Activated T-cell treated with anti-CD3 and anti-CD28 coated beads for 4 hours (primary cell): ENCODE measurements at places on chromosomes 12 and 14.

DNA sequence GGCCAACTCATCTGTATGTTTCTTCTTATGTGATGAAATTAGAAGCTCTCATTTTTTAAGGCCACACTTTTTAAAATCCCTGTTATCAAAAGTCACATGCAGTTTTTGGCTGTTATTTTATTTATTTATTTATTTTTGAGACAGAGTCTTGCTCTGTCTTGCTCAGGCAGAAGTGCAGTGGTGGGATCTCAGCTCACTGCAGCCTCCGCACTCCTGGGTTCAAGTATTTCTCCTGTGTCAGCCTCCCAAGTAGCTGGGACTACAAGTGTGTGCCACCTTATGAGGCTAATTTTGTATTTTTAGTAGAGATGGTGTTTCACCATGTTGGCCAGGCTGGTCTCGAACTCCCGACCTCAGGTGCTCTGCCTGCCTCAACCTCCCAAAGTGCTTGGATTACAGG lies 1434.5 kb downstream of the LRFN5 start:
- DNase-seq, result no peak

- no peak for DNase-seq
These were observed 206.8 kb downstream of the DACT1 start for GRCh38 chr14:58844544-58844943.

DNA sequence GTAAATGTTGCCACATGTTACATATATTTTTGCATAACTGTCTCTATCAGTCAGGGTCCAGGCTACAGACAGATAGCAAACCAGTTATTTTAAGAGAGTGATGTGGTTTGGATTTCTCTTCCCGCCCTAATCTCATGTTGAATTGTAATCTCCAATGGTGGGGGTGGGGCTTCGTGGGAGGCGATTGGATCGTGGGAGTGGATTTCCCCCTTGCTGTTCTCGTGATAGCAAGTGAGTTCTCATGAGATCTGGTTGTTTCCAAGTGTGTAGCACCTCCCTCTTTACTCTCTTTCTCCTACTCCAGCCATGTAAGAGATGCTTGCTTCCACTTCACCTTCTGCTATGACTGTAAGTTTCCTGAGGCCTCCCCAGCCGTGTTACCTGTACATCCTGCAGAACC lies 704.2 kb upstream of the TBX3 start:
- no peak for DNase-seq

- no peak for DNase-seq
These were observed 9.7 kb downstream of the SLCO1C1 start for GRCh38 chr12:20704860-20705259.

GRCh38 chr12:51191516-51192283 lies 18.8 kb upstream of the TFCP2 start:
- DNase-seq, result no peak

DNA sequence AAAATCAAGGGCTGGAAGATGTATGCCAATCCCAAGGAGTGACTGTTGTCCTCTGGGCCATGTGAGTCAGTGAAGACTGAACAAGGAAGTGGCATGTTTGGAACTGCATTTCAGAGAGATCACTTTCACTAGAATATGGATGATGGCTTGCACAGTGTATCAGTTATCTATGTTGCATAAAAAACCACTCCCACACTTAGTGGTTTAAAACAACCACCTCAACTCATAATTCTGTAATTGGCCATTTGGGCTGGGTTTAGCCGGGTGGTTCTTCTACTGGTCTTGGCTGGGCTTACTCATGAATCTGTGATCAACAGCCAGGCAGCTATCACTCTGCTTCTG lies 15.4 kb downstream of the BDKRB1 start:
- DNase-seq, result no peak

DNA sequence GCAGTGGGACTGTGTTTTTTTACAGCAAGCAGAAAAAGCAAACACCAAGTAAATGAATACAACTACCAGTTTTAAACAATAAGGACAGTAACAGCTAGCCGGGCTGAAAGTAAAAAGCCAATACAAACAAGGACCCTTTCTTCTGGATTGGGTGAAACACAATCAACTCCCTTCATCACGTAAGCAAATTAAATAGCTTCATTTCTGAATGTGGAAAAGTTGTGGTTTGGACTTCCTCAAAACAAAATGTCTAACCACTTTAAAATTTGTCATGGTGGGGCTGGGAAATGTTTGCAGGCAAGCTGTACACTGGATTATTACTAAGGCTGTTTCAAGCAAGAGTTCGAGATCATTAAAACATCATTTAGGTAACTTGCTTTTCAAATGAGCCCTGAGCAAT lies 47.4 kb downstream of the TCHP start:
- no peak for DNase-seq

GRCh38 chr12:31796270-31796951 lies 67.6 kb upstream of the AMN1 start:
- no peak for DNase-seq

DNA sequence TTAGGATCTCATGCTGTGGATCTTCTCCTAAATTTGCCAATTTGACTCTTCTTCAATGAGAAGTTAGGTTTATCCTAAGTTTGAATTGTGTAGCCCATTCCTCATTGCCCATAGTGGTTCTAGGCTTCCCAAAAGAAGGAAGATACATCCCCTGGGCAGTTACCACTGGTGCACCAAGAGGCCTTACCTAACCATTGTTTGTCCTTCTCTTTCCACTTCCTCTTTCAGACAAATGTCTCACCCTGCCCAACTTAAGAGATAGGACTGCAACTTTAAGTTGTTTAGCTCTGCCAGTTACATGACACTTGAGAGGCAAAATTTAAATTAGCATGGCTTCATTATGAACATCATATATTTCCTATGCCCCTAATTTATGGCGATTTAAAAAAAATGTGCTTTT lies 9.4 kb upstream of the KCNH3 start:
- no peak for DNase-seq

- DNase-seq, result no peak
These were observed 39.1 kb downstream of the DIO3 start for GRCh38 chr14:101600336-101600890.

DNA sequence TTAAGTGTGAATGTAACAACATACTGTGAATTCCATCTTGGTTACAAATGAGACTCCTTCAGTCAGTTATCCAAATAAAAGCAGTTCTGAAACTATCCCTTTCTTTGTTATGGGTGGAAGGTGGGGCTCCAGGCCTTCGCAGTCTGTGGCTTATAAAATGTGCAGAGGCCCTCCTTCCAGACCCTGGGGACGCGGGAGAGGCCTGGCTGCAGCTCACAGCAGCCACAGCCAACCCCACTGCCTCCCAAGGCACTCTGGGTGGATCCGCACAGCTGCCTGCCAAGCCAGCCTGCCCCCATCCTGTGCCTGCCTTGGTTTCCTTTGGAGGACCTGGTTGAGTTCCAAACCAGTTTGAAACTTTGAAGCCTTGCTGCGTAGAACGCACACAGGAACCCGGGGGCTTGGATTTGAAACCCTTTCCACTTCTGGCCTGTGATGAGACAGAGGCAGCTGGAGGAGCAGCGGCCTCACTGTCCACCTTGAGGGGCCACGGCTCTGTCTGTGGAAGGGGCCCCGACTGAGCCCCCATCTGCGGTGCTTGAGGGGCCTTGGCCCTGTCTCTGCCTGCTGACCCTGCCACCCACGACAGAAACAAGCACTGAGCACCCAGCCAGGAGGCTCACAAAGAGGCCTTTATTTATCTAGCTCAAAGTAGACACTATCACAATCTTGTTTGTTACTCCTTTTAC lies 30.4 kb downstream of the CCNK start:
- no peak for DNase-seq

DNA sequence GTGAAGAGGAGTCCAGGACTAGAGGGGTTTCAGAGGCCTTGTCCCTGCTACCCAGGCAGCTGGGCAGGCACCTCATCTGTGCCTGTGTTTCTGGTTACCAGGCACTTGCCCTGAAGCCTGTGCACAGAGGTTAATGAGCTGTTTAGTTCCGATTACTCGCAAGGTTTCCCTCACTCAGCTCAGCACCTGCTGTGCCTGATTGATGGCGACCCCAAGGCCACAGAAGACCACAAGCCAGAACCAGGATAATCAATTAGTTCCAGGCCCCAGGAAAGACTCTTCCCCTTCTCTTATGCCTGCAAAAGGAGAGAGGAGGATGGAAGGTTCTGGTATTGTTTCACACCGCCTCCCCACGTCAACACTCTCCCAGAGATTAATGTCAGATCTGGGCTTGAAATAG lies 88.8 kb upstream of the NOS1 start:
- DNase-seq, result no peak

DNA sequence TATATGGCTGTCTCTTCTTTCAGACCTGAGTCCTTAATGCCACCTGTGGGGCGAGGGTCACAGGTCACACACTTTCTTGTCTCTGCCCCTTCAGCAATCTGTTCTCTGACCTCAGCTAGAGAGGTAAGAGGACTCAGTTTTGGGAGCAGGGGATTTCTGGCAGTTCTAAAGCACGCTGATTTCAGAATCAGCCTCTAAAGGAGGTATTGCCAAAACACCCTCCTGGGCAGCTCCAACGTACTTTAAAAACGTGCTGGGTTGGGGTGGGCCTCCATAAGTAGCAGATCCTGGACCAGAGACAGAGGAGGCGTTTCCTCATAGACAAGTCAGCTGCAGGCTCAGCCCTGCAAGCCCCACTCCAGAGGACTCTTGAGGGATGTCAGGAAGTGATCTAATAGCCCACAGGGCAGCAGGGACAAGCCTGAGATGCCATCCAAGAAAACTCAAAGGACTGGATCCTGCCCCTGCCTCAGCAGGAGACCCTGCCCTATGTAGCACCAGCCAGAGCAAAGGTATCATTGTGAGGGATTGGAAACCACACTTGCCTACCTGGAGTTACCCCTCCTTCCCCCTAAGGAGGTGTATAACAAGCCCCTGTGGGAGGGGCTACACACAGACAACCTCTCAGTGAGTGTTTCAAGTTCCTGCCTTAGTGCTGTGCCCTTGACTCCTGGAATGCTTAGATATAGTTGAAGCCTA lies 8.5 kb downstream of the CTDSP2 start:
- DNase-seq, result no peak
